ENCODE measurements at places on chromosomes 6 and 20.

GRCh38 chr6:37709250-37709931 lies 11.7 kb upstream of the MDGA1 start:
- DNase-seq: no peak

- DNase-seq: no peak
Observed at GRCh38 chr6:36355819-36356218, 19.1 kb upstream of the BNIP5 start.

DNA sequence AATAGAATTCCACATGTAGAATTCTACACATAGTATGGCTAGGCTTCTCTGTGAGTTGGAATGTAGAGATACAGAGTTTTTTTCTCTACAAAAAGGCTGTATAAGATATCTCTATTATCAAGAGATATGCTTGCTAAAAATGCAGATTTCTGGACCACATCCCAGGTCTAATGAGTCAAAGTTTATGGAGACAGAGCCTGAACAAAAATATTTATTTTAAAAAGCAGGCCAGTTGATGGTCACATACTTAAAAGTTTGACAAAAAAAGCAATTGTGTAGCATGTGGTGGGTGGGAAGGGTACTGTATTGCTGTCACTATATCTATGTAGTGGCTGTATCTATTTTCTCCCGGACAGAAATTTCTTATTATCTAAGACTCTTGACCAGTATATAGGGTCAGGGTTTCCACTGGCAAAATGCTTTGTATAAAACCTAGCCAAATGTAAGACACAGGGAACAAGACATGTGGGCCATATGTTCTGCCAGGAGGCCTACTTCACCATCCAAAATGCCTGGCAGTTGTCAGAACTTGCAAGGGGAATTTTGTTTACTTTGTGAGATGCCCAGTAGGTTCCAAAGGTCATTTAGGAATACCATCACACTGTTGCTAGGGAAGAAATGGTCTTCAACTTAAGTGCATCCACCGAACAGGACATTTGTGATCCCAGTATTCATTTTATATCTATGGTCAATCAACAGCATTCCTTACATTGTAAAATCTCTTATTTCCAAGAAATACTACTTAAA lies 60.6 kb downstream of the SHPRH start:
- DNase-seq: no peak

- DNase-seq: no peak
Observed at GRCh38 chr6:2182251-2182650, 63.2 kb downstream of the GMDS start.

- no peak for DNase-seq
Observed at GRCh38 chr20:5153152-5153467, 26.3 kb downstream of the CDS2 start.

DNA sequence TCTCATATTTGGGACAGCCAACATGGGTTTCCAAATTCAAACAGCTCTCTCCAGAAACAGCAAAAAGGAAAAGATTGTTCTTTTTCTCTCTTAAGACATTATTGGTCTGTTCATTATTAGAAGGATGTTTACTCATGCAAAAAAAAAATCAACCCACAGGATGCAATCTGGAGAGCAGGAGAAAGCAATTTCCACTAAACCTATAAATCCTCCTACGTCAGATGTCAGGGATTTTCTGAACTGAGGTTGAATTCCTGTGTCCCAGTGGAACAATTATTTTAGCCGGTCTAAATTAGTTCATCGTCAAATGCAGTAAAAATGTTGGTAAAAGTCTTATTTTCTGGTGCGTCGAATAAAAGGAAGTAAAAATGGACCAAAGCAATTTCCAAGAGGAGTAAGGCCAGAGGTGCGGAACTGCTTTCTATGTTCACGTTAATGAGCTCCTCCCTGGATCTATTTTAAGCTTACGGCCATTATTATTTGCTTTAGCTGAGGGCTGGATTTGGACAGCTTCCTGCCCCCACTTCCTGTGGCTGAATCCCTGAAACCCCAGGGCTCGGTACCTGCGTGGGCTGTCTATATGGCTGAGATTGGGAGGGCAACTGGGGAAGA lies at the start of gene GABRR1:
Gene GABRR1 (minus strand): TSS at position 60 of the 612 bp plus-strand sequence. CDS start 36 bp downstream, at position 24.
- DNase-seq: no peak

GRCh38 chr20:63049561-63050221 lies 42.9 kb upstream of the BHLHE23 start:
- no peak for DNase-seq

DNA sequence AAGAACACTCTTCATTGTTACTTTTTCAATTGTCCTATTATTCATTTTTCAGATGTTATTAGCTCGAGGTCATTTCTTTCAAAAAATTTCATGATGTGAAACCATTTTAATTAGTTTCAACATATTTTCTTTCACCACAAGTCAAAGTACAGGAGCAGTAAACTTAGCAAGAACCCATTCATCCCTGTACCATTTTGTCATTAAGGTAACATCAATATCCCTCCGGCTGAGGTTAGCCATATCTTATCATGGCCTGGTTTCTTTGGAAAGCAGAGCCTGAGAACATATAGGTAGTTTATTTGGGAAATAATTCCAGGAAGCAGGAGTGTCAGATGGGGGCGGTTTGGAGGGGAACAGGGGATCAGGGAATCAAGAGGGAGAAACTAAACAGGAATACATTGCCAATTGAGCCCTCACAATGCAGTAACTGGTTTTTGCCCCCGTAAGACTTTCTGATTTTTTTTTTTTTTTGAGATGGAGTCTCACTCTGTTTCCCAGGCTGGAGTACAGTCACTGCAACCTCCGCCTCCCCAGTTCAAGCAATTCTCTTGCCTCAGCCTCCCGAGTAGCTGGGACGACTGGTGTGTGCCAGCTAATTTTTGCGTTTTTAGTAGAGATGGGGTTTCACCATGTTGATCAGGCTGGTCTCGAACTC lies 83.7 kb downstream of the MKKS start:
- no peak for DNase-seq

GRCh38 chr6:12136905-12137304 lies 124.8 kb downstream of the HIVEP1 start:
- DNase-seq: no peak

GRCh38 chr6:126767711-126768110 lies 350.8 kb upstream of the RSPO3 start:
- DNase-seq: no peak

GRCh38 chr6:16712255-16712930 lies 48.9 kb downstream of the ATXN1 start:
- DNase-seq: no peak

GRCh38 chr6:145060714-145061113 lies 674.6 kb downstream of the EPM2A start:
- DNase-seq: no peak

- DNase-seq: no peak
Observed at GRCh38 chr6:39053016-39053624, 4.5 kb downstream of the GLP1R start.

DNA sequence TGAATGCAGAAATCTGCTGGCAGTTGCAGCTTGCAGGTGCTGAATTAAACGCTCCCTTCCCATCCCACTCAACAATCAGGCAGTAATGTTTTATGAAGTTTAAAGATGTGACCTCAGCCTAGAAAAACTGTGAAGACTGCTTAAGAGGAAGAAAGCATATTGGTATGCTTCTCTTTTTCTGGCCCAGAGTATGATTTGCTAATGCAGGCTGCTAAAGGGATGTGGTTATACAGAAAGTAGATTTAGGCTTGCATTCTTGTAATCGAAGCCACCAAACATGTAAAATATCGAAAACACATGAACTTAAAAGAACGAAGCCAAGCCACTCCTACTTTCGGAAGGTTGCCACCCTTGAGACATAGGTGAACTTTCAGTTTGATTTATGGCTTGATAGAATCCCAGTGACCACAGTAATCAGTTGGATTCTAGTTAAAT lies 40.7 kb downstream of the MAP3K5 start:
- DNase-seq: no peak

DNA sequence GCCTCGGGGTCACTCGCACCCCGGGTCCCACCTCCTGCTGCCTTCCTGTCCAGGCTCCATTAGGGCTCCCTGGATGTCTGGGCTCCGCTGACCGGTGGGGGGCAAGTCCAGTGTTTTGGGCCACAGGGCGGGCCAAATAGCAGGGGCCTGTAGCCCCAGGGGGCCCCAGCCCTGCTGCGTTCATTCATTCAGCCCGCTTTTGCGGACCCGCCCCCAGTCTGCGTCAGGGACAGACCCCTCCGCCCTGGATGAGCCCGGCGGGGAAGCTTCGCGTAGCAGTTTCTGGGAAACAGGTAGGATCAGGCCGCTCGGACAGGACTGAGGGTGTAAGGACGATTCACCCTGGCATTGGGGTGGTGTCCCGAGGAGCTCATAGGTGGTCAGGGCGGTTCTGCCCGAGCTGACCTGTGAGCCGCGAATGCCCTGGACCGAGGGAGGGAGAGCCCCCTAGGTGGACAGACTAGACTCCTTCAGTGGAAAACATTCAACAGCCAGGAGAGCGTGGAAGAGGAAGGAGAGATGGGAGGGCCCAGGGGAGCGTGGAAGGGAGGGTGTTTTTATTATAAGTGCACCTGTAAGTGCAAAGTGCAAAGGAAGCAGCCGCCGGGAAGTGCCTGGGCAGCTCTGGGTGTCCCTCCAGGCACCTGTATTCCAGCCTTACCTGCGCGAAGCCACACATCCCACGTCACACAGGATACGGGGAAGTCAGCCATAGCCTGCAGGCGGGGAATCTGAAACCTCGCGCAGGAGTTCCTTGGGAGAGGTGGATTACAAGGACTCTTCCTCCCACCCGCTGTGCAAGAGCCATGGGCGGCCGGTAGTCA lies 662 bp downstream of the ENTPD6 start:
- DNase-seq: no peak

DNA sequence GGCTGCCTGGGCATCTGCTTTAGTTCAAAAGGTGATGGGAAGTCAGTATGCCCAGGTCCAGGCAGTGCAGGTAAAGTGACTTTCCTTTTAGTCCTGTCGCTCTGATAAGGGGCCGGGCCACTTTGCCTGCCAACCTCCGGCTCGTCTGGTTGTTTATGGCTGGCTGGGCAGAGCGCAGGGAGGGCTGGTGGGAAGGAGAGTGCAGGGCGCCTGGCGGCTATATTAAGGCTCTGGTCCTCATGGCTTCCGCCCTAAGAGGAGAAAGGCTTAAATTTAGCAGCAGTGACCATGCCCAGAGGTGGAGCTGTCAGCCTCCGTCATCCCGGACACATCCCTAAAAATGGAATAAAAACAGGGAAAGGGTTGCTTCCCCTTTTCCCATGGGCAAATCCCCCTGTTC lies 14.6 kb downstream of the GATA5 start:
- DNase-seq: no peak

DNA sequence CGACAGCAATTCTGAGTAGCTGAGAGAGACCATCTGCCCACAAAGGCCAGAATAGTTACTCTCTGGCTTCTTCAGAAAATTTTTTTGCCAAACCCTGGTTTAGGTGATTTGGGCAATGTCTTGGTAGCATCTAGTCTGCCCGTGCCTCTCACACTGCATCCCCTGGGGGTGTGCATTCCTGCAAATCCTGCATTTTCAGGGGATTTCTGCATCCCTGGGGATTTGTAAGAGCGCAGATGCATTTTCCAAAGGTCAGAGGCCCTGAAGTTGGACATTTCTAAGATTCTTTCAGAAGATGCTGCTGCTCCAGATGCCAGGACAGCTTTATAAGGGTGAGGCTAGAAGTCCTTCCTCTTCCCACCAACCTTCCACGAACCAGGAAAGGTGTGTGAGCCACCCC lies 4.0 kb downstream of the CST9 start:
- DNase-seq: no peak

DNA sequence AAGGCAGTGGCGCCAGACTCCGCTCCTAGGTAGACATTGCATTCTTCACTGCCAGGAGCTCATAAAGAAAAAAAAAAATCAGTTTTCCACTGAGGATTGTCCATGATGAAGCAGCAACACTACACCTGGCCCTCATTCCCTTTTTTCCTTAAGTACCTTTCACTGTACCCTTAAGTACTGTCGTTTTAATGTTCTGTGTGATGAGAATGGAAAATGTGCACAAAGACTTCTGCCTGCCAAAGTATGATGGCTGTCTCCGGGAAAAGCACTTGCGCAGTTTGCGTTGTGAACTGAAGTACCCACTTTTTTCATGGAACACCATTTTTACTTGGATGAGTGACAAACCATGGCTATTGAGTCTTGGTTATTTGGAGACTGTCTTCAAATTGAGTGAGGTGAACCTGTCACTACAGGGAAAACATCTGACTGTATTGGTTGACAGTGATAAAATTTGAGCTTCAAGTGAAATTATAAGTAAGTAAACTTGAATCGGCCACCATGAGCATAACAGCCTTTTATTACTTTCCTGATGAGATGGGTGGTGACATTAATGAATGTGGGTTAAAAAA lies 104.8 kb downstream of the NCOA3 start:
- no peak for DNase-seq
